ENCODE measurements at places on chromosomes 2 and 18.

GRCh38 chr2:45606796-45607195 is 4.3 kb downstream of the SRBD1 start:
- no peak for DNase-seq

DNA sequence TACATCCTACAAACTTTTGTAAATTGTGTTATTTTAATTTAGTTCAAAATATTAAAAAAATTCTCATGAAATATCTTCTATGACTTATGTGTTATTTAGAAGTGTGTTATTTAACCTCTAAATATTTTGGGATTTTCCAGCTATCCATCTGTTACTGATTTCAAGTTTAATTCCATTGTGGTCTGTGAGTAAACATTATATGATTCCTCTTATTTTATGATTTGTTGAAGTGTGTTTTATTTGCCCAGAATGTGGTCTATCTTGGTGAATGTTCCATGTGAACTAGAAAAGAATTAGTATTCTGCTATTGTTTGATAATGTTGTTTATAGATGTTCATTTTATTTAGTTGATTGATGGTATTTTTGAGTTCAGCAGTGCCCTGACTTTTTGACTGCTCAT is 136.0 kb downstream of the ZNF804A start:
- no peak for DNase-seq

GRCh38 chr2:235811446-235812184 is 317.8 kb downstream of the AGAP1 start:
- no peak for DNase-seq

DNA sequence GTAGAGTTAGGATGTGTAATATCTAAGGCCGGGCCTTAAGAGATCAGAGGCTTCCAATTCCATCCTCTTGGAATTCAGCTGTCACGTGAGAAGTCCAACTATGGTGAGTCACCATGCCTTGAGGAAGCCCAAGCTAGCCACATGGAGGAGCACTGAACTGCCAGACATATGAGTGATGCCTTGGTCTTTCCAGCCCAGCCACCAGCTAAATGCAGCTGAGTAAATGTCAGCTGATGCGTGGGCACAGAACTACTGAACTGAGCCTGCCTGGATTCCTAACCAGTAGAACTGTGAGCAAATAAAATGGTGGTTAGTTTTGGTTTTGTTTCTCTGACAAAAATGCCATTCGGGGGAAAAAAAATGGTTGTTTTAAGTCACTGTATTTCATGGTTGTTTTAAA is 153.7 kb upstream of the SERTAD2 start:
- DNase-seq, result peak; percentile 92

GRCh38 chr2:100957996-100958653 is 44.0 kb upstream of the RPL31 start:
- DNase-seq, result peak; percentile 86
